Thyroid gland (tissue), 4 donors: ENCODE measurements at places on chromosomes 1 and 21. TPM values are rescaled to one million over a fixed set of nuclear protein-coding genes. Genes with fewer than 3 reads are reported as not detected.

The KRTAP12-2 gene
- not detected for total RNA-seq

The OR2M3 gene
- total RNA-seq, result not detected

The STUM gene
- total RNA-seq, result 0.67 TPM

The S100A16 gene
- 78.9 TPM for total RNA-seq

The MR1 gene
- 22.4 TPM for total RNA-seq

The FHAD1 gene
- total RNA-seq, result 0.54 TPM

The HLX gene
- total RNA-seq, result 5.1 TPM

The PIGV gene
- 28.2 TPM for total RNA-seq

The GPR3 gene
- 0.40 TPM for total RNA-seq

The LIN9 gene
- total RNA-seq, result 1.9 TPM

The TRIM67 gene
- not detected for total RNA-seq

The PM20D1 gene
- 0.81 TPM for total RNA-seq

The PMVK gene
- total RNA-seq, result 15.0 TPM

The C1orf210 gene
- 49.7 TPM for total RNA-seq

The CELA3A gene
- total RNA-seq, result not detected

The LCE3D gene
- not detected for total RNA-seq

The NBPF8 gene
- total RNA-seq, result 20.5 TPM

The TNFAIP8L2 gene
- 4.2 TPM for total RNA-seq

The RNF186 gene
- not detected for total RNA-seq

The OR2L2 gene
- total RNA-seq, result 0.27 TPM

The SPATA17 gene
- 4.5 TPM for total RNA-seq

The SLC2A1 gene
- total RNA-seq, result 56.5 TPM

The AMY1B gene
- total RNA-seq, result 3.5 TPM
